HuH-7.5 (cell line): ENCODE measurements at places on chromosomes 5 and 9.
A peak's percentile ranks its signal among the peaks of the same experiment; 100 is the strongest.

DNA sequence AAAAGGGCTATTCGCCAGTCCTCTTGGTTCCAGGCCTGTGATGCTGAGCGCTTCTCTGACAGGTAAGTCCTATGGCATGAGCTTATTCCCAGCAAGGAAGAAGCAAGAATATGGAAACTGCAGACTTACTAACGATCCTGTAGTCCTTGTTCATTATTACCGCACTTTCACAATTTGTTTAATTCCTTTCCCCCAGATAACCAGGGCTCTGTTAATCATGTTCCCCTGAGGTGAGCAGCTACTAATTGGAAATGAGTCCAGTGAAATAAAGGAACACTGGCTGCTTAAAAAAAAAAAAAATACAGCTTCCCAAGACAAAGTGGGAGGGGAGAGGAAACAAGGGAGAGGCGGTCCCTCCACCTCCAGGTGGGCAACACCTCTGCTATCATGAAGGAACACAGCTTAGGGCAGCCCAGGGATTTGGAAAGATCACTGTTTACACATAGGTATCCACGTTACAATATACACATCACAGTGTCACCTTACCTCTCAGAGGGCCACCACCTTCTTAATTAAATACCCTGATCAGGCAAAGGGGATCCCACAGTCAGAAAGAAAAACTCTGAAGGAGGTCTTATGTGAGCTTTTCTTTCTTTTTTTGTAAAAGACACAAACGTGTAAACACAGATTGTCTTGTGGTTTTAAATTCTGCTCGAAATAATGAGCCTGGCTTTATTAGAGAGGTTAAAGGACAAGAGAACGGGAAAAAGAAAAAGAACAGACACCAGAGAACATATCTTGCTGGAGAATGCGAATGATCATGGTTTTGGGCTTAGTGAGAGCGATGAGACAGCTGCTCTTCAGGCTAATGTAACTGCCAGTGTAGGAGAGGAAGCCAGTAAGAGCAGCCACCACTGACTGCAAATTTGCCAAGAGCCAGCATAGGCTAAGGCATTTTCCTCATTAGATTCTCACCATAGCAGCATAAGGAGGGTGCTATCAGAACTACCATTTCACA is 258.6 kb downstream of the CRB2 start:
- no peak for DNase-seq

- DNase-seq: peak; percentile 45
Measured at GRCh38 chr5:141677415-141677814, 4.6 kb downstream of the ARAP3 start.

DNA sequence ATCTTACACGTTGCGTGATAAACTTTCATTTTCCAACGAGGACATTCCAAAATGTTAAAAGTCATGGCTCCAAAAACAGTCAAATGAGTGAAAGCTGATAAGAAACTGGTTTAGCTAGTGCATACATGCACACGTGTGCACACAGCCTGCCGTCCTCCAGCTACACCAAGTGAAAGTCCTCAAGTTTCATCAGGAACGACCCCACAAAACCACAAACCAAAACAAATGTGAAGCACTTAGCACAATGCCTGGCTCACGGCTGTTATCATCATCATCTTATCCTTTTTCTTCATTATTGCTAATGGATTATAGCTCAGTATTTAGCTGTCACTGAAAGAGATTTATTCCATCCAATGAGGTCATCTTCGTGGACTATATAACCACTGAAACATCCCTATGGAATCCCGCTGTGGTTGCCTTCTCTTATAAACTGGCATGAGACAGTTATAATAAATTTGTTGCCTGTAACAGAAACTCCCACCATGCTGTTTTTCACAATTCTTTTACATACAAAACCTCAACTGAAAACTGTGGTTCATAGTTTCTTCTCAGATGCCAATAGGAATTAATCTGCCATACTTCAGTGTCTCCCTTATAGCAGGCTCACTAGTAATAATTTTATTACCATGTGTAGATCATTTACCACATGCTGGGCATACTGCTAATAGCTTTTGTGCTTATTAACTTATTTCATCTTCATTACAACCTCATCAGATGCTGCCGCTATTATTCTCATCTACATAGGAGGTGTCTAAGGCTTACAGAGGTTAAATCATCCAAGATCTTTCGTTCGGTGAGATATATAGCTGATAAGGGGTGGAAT is 56.1 kb downstream of the SAXO1 start:
- no peak for DNase-seq

DNA sequence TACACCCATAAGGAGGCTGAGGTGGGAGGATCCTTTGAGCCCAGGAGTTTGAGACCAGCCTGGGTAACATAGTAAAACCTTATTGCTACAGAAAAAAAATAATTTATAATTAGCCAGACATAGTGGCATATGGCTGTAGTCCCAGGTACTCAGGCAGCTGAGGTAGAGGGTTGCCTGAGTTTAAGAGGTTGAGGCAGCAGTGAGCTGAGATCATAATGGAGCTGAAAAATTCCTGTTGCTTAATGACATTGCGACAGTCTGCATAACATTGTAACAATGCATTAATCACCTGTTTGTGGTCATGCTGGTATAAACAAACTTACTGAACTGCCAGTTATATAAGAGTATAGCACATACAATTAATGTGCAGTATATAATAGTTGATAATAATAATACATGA is 214.2 kb downstream of the TRIM32 start:
- DNase-seq: no peak

- DNase-seq: no peak
Measured at GRCh38 chr5:584846-585245, 27.3 kb upstream of the CEP72 start.

- DNase-seq: peak; percentile 15
Measured at GRCh38 chr9:2727966-2728613, 10.8 kb downstream of the KCNV2 start.

DNA sequence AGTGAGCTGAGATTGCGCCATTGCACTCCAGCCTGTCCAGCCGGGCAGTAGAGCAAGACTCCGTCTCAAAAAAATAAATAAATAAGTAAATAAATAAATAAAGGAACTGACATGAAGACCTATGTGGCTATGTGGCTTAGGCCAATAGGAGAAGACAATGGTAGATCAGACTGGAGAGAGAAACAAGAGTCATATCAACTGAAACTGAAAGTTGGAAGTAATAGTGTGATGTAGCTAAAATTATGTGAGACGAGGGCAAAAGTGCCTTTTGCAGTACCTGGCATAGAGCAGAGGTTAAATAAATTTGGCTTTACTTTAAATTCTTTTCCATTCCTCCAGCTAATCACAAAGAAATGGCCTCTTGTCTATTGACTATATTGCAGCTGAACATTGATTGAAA is 7.3 kb downstream of the FBP2 start:
- DNase-seq: no peak

DNA sequence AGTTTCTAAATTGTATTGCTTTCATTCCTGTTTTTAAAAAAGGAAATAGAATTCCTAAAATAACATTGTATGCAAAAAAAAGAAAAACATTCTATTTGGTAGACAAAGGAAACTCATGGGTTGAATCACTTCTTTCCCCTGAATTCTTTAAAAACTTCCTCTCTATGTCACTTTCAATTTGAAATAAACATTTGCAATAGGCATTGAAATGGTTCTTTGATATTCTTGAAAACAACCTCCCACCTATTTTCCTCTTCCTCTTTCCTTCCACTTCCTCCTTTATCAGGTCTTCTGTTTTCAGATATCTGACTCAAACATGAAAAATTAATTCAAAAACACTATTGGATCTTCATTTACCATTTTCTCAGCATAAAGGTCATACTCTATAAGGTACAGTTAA is 442.0 kb upstream of the MEF2C start:
- no peak for DNase-seq

DNA sequence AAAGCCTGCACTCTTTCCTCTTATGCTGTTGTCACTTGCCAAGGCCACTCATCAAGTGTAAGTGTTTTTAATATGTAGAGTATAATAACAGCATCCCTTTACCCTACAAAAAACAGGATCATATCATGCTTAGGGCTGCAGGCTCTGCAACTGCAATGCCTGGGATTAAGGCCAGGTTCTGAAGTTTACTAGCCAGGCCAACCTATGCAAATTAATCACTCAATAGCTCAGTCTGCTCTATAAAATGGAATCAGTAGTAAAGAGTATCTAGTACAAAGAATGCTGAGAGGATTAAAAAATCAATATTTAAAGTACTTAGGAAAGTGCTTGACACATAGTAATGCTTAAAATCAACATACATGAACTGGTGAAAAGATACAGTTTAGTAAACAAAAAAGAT is 253.3 kb downstream of the EDIL3 start:
- no peak for DNase-seq

GRCh38 chr5:66171349-66172344 is 27.5 kb downstream of the SREK1 start:
- no peak for DNase-seq

GRCh38 chr5:106269252-106269843 is 1401.4 kb downstream of the EFNA5 start:
- no peak for DNase-seq

GRCh38 chr5:179791881-179792611 is 1.7 kb upstream of the LTC4S start:
- DNase-seq: no peak

DNA sequence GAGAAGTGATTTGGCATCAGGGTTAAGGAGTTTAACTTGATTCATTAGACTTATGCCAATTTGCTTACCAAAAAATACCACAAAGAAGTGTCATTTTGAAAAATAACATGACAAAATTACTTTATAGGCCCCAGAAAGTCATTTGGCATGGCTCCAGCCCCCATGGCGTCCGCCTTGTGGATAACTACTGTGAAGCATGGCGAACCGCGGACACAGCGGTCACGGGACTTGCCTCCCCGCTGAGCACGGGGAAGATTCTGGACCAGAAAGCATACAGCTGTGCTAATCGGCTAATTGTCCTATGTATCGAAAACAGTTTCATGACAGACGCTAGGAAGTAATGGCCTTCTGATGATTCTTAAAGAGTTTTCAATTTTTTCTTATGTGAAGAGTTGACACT is 35.4 kb upstream of the TGFBR1 start:
- DNase-seq: no peak

DNA sequence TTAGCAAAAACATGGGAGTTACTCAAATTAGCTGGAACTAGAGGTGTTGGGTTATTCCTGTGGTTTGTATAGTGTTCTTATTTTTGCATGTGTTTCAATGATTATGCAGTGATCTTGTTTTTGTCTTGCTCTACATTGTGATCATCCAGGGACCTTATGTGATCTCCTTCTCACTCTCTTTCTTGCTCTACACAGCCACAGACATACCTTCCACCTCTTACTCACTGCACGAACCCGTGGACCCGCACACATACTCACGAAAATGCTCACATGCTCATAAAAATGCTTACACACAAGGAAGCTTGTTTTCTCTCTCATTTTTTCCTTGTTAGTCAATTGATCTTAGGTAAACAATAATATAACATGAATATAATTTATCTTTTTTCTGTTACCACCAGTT is 187.1 kb downstream of the KDM4C start:
- DNase-seq: no peak

DNA sequence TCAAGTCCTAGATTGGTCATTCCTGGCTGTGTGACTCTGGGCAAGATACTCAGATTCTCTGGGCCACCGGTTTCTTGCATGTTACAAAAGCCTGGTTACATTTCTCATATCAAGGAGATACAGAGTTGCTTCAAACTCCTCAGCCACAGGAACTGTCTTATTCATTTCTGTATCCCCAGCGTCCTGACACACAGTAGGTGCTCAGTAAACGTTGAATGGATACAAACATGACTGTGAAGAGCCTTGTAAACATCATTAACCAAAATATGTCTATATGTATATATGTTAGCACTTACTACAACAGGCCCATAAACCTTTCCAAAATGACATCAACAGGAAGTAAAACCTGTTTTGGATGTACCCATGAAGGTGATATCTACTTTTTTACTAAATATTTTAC is 1.6 kb downstream of the CLTB start:
- DNase-seq: no peak

DNA sequence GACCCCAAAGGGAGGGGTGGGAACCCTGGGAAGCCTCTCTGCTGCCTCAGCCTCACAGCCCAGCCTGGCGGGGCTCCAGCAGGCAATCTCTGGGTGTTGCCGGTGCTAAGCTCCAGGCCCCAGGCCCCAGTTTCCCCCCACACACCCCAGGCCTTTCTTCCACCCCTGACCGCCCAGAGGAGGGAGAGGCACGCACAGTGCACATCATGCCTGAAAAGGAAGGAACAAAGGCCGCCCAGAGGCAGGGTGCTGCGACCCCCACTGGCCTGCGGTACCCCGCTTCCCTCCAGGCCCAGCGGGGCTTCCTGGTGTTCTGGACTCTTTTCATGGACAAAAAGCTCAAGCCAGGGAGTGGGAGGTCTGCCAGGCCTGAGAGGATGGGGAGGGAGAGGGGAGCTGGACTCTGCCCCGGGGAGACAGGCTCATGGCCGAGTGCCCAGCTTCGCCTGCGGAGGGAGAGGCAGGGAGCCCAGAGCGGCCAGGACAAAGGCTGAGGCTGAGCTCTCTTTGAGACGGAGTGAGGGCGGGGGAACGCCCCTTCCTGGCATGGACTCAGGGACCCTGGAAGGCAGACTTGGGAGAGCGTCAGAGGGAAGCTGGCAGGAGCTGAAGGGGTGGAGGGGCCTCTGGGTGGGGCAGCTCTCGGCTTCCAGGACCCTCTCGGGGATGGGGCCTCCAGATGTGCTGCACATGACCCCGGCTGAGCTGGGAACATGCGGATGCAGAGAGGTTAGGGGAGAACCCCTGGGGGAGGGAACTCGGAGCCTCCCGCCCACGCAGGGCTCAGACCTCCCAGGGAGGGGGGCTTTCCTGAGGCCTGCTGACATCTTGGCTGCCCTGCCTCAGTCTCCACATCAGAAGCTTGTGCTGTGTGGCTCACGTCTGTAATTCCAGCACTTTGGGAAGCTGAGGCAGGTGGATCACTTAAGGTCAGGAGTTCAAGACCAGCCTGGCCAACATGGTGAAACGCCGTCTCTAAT is 1.8 kb upstream of the ENTPD2 start:
- DNase-seq: peak; percentile 88

DNA sequence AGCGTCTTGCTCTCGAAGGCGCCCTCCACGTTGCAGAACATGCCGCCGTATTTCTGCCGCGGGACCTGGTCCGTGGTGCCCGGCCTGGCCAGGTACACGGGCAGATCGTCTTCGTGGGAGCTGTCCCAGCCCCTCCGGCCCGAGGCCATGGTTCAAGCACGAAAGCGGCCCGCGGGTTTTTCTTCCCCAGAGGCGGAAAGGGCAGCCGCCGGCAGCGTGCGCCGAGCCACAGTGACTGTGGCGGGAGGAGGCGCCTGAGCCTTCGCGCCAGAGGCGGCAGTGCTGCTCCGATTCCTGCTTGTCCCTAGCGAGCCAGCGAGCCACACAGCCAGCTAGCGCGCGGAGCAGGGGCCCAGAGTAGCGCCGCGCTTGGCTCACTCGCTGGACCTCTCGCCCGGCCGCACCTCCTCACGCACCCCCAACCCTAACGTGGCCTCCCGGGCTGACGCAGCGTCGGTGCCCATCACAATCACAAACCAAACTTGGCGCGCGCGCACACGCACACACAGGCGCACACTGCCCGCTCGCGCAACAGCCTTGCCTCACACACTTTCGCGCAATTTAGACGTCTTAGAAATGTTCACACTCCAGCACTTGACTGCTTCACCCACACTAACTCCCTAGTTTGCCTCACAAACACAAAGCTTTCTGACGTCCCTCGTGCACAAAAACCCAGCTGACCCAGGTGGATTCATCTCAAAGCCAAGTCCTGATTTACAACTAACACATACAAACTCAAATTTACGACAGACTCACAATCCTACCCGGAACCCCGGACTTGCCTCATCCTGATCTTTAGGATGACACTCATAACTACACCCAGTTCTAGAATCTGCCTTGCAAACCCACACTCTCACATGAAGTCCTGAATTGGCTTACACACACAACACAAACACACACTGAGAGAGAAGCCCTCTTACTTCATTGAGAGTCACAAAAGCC is at the start of gene DPYSL3:
Gene DPYSL3 (minus strand): TSS at position 359 of the 942 bp plus-strand sequence. CDS start 210 bp downstream, at position 149.
- peak; percentile 26 for DNase-seq
